GM13976 (cell line): ENCODE measurements at places on chromosomes 1 and 21.

DNA sequence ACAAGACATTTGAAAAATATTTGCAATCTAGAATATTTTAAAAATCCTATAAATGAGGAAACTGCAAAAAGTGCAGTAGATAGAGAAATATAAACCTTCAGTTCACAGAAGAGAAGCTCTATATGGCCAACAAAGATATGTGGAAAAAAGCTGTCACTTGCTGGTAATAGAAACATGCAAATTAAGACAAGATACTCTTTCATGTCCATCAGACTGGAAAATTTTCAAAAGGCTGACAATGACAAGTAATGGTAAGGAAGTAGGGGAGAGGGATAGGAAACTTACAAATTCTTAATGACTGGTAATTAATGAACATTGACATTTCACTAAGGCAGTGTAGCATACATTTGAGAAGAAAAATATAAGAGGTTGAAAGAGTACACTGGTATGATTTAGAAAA lies 147.9 kb downstream of the MRPL39 start:
- peak; percentile 6 for DNase-seq

GRCh38 chr1:46961066-46961758 lies 19.9 kb upstream of the CYP4A11 start:
- DNase-seq, result no peak

GRCh38 chr1:152811050-152811449 lies 721 bp upstream of the LCE1B start:
- no peak for DNase-seq

DNA sequence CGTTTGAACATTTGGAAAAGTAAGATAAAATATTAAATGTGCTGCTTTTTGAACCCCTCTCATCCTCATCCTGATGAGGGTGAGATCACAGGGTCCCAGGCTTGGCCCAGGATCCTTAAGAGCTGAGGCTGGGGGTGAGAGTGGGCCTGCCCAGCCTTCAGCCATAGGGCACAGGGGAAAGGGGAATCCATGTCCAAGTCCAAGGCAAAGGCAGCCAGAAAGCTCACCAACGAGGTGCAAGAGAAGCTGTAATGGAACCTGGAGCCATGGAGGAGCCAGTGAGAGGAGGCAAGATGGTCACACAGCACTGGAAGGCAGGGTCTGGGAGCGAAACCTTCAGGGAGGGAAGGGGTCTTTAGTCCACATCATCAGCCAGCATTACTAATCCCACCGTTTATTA lies 191.9 kb downstream of the RRAGC start:
- DNase-seq, result no peak

GRCh38 chr1:226551299-226551698 lies 2.7 kb downstream of the STUM start:
- DNase-seq, result no peak

GRCh38 chr1:230866171-230867070 lies 1.9 kb downstream of the C1orf198 start:
- no peak for DNase-seq

GRCh38 chr1:224747578-224747977 lies 131.5 kb downstream of the CNIH3 start:
- DNase-seq, result no peak

DNA sequence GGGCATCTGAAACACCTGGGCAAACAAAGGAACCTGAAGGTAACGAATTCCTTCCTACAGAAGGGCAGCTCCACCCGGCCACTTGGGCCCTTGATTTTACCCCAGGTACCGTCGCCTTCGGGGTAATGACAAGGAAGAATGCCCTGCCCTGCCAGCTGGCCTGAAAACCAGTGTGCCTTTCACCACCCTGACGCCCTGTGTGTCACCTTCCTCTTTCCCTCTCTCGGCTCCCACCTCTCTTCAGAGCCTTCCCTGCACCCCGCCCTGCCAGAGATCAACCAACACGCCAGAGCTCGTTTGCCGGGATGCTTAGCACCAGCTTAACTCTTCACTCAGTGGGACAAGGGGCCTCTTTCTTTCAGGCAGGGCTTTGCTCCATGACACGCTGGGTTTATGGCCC lies 86.0 kb downstream of the SIM2 start:
- no peak for DNase-seq

- DNase-seq, result peak; percentile 40
These were observed at the start of gene SYT6 for GRCh38 chr1:114153261-114154145. TSS of gene SYT6 (minus strand) at chr1:114153869. CDS start at chr1:114153772, 97 bp downstream.
